Kasumi-1 (cell line): ENCODE measurements at places on chromosomes 2 and 18.

DNA sequence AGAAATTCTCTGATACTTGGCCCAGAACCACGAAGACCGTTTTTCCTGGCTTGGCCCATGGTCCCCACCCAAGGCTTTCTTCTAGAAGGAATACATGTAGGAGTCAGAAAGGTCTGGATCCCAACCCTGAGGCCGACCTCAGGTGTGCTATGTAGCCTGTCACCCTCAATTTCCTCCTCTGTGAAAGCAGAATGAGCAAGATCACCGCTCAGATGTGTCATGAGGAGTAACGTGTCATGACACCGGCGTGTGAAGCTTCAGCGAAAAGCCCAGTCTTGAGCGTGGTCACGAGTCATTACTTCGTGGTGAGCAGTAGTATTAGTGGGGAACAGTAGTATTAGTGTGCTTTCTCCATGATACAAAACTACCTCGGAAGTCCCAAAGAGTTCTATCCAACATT is 103.4 kb downstream of the ALPK2 start:
- DNase-seq = no peak

DNA sequence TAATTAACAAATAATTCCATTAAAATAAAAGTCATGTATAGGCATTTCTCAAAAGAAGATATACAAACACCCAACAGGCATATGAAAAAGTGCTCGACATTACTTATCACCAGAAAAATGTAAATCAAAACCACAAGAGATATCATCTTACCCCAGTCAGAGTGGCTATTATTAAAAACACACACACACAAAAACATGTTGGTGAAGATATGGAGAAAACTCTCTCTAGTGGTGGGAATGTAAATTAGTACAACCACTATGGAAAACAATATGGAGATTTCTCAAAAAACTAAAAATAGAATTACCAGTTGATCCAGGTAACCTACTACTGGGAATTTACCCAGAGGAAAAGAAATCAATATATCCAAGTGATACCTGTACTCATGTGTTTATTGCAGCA is 966.3 kb upstream of the POU3F3 start:
- DNase-seq = no peak

GRCh38 chr2:170862286-170862902 is 45.7 kb downstream of the GAD1 start:
- DNase-seq = no peak

DNA sequence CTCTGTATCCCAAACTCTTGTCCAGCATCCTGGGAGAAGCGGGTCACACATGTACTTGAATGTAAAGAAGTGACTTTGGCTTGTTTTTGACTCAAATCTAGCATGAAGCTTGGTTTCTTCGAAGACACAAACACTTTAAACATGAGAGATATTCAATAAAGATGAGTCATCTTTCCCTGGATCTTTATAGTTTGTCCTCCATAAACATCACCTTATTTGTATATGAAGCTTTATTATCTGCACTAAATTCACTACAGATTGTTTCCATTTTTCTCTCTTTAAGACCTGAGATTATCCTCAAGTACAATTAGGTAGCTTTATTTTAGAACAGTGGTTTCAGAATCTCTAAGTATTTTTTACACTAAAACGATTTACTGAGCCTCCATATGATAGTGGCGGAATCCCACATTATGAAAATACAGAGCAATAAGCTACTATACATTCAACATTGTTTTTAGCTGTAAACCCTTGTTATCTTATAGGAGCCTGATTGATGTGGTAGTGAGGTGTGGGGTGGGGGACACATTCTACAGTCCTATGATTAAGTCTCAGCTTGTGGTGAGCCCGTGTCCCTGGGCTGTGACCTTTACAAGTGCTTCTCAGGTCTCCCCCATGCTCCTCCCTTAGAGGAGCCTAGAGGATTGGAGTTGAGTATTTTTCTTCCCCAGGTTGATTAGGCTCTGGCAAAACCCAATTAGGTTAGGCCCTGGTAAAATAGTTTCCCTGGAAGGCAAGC is 79.6 kb upstream of the RAPGEF4 start:
- DNase-seq = no peak

DNA sequence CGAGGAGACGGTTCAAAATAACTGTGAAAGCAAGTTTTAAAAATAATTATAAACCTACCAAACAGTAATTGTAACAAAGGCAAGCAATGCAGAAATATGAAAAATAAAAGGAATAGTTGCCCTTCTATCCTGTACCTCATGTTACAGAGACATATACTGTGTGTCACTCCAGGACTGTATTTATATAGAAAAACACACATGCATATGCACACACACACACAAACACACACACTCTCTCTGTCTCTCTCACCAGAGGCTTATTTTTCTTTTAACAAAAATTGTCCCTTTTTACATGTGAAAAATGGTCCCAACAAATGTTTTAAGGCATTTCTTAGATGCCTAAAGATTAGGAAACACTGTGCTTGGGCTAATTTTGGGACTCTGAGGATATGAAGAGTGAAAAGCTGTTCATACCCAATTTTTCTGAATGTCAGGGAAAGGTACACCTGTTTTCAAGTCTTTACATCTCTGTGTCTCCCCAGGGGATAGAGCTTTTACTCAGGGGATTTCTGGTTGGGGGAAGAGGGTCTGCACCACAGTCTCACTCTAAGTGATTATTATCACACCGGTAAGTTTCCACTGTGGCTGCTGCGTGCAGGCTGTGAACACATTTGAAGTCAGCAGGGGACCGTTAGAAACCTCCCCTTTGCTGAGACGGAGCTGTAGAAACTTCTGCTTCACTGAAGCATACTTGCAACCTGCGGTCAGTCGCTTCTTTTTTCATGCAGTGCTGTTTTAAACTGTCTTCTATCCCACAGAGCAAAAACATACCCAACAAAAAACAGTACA is 51.4 kb upstream of the SPAG16 start:
- peak; percentile 5 for DNase-seq

DNA sequence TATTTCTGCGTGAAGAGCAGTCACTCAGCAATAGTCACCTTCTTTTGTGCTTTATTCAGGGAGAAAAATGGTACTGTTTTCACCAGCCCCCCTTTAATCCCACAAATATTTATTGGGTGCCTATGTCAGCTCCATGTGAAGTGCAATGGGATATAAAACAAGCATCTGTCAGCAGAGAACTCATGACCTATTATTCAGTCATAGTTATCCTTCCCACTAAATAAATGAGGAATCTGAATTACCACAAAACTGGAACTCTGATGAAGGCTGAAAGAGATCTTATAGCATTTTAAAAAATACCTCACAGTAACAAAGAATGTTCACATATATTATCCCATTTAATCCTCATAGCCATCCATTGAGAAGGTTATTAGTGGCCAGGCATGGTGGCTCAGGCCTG is 45.8 kb downstream of the DHX57 start:
- no peak for DNase-seq

DNA sequence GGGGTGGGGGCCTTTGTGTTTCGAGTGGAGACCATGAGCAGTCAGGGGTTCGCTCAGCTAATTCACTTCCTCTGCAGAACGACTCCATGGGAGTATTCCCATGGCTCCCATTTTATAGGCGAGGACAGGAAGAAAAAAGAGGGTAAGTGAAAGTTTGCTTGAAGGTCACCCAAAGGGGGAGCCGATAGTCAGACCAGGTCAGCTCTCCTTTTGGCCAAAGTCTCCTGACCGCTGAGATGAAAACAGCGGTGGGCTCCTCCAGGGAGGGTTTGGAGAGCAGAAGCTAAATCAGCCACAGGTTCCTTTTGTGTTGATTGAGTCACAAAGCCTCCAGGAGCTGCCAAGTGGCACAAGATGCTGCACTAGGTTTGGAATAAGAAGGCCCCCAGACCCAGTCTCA is 34.1 kb upstream of the CTAGE1 start:
- DNase-seq = no peak

GRCh38 chr2:46248171-46248570 is 49.0 kb upstream of the EPAS1 start:
- no peak for DNase-seq

DNA sequence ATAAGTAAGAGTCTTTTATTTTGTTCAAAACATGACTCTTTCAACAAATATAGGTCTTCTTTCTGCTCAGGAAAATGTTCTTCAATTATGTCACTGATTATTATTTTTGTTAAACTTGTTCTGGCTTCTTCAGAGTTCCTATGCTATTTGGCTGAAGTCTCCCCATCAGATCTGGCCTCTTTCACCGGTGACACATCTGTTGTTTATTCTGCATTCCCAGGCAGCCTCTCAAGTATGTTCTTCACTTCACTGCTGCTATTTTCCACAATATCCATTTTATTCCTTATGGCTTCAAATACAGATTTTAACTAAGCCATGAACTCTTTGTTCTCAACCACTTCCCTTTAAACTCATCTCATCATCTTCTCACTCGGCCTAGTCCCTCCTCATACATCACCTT is 45.7 kb downstream of the HDAC4 start:
- DNase-seq = no peak

GRCh38 chr2:214226061-214226460 is 184.8 kb upstream of the VWC2L start:
- DNase-seq = no peak

DNA sequence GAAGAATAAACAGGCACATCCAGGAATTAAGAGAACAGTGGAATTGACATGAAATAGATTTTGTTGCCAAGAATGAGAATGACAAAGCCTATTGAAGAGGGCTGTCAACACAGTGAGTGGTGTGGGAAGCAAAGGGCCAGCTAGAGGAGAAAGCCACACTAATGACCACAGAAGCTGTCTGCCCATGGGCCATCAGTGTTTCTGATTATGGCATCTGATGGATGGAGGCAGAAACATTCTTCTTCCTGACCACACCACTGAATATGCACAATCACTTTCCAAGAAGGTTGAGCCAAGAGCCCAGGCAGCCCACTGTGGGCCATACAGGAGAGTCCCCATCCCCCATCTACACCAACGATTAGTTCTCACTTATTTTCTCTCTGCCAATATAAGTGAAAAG is 146.0 kb upstream of the SH3BP4 start:
- DNase-seq = no peak

DNA sequence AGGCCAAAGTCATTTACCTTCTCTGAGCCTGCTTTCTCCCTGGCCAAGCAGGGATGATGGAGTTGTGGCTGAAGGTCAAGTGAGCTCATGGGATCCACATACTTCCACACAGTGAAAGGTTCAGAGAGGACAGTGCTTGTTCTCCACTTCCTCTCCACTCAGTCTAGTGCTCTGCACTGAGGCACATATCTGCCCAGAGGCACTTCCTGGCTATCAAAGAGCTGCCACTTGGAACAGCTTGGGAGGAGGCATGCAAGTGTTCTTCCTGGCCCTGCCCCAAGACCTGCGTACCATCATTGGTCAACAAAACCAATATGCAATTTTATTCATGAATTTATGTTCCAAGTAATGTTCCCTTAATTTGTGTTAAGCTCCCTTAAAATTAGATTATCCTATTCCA is 71.9 kb downstream of the RNF152 start:
- no peak for DNase-seq

DNA sequence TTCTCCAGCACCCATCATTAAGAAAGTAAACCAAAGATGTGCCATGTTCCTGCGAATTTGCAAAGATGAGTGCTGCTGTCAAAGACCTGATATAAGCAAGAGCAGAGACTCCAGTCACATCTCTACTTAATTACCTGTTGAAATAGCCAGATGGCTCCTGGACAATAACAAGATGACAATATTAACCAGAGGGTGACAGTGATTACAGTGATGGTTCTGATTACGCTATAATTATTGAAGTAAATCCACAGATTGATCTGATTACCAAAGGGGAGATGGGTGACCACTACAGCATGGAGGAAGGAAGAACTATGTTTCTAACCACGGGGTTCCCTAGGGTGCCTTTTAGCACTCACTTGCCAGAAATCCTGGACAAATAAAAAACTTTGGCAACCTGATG is 36.5 kb upstream of the AFF3 start:
- no peak for DNase-seq

DNA sequence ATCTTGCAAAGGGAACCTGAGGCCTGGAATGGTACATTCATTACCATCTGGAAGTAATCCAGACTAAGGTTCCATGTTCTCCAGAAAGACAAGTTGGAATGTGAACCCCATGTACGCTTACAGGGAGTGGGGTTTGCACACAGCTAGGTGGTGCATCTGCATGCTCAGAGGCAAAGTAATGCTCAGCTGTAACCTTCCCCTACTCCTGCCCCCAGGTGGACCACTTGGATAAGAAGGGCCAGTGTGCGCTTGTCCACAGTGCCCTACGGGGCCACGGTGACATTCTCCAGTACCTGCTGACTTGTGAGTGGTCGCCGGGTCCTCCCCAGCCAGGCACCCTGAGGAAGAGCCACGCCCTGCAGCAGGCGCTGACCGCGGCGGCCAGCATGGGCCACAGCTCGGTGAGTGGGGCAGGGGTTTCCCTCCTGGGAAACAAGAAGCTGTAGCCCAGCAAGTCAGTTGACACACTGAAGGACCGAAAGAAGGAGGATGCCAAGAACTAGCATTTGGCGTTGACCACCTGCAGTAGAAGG is 90.0 kb downstream of the WDSUB1 start:
- no peak for DNase-seq

GRCh38 chr18:76057386-76057785 is 437.7 kb downstream of the ZNF516 start:
- DNase-seq = no peak

GRCh38 chr2:163563336-163563735 is 172.5 kb downstream of the FIGN start:
- DNase-seq = no peak

DNA sequence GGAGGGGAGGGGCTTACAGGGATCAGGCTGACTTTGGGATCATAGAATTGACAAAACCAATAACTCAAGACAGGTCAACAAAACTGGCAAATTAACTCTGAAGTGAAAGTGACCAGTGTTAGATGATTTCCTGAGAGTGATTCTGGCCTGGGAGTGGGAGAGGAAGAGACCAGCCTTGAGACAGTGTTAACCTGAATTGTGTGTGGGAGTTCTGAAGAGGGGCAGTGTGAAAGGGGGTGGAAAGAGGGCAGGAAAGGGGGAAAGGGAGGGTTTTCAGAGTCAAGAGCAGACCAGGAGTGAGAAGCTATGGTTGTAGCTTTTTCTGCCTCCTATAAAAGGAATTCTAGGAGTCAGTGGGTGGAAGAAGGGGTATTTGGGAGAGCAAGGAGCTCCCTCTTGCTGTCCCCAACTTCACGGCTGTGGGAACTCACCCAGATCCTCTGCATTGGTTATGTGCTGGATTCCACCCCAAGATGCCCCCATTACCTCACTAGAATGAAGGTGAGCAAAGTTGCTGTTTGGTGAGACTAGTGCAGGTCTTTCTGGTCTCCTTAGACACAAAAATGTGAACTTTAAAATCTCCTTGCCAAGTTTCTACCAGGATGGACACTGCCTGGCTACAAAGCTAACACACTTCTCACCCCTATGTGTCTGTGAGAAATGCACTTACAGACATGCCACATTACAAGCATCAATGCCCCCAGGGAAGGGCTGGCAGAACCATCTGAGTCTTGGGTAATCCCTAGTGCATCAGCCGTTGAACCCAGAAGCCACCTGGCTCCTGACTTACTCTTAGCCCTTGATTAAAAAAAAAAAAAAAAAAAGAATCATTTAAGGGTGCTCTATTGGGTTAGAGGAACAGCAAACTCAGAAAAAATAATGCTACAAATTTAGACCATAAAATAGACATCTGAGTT is 61.6 kb downstream of the BMP10 start:
- DNase-seq = no peak

GRCh38 chr18:77062518-77063003 is 70.0 kb downstream of the MBP start:
- peak; percentile 34 for DNase-seq
